Testis (tissue), 5 donors: ENCODE measurements at places on chromosomes 4 and X. TPM values are rescaled to one million over a fixed set of nuclear protein-coding genes. Genes with fewer than 3 reads are reported as not detected.

GRCh38 chr4:1533501-1534064 lies 127.3 kb upstream of the NKX1-1 start:
- H3K36me3 ChIP-seq = no peaks in the 10 kb centered on the region
- H3K27ac ChIP-seq = no peak overlapping the region
- H3K27me3 ChIP-seq = no peaks in the 10 kb centered on the region
- H3K4me1 ChIP-seq = no peaks in the 10 kb centered on the region
- DNase-seq = no peak

The VEGFC gene
- 4.3 TPM for polyA plus RNA-seq

- no peaks in the 10 kb centered on the region for H3K36me3 ChIP-seq
- H3K27ac ChIP-seq = no peak overlapping the region
- H3K4me3 ChIP-seq = no peak overlapping the region
- H3K27me3 ChIP-seq = no peaks in the 10 kb centered on the region
- DNase-seq = no peak
Measured at GRCh38 chrX:21255032-21255618, 119.1 kb upstream of the CNKSR2 start.

The PABPC1L2A gene
- polyA plus RNA-seq = 1.0 TPM

The CSAG2 gene
- not detected for polyA plus RNA-seq

The LRP2BP gene
- 49.5 TPM for polyA plus RNA-seq

DNA sequence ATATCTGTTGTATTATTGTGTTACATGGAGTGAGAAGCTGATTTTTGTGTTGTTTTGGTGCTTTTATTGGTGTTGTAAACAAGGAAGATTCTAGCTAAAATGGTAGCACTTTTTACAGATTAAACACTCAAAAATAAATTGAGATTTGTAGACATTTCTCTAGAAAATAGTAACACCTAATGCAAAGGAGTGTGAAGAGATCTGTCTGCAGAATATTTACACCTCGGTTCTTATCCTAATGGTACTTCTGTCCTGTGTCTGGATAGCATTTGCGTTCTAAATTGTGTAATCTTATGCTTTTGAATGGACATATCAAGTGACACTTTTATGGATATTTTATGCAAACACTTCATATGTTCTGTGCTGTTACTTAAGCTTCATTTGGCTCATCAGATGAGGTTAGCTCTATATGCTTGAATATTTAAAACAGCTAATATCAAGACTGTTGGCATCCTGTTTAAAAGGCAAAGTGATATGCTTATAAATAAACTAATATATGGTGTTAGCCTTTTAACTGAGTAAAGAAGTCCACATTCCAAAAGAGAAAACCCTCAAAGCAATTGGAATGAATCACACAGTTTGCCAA lies 6.0 kb downstream of the PCDH7 start:
- no peak for DNase-seq
- peaks cover 2% of the 10 kb centered on the region for H3K27me3 ChIP-seq
- no peaks in the 10 kb centered on the region for H3K4me1 ChIP-seq
- no peaks in the 10 kb centered on the region for H3K36me3 ChIP-seq

The XAGE1A gene
- 31.7 TPM for polyA plus RNA-seq

The TASL gene
- polyA plus RNA-seq = 0.66 TPM

The HMX1 gene
- 0.65 TPM for polyA plus RNA-seq

The MAGEC3 gene
- 0.47 TPM for polyA plus RNA-seq

The CLDN34 gene
- polyA plus RNA-seq = 3.0 TPM

The ODAPH gene
- not detected for polyA plus RNA-seq

DNA sequence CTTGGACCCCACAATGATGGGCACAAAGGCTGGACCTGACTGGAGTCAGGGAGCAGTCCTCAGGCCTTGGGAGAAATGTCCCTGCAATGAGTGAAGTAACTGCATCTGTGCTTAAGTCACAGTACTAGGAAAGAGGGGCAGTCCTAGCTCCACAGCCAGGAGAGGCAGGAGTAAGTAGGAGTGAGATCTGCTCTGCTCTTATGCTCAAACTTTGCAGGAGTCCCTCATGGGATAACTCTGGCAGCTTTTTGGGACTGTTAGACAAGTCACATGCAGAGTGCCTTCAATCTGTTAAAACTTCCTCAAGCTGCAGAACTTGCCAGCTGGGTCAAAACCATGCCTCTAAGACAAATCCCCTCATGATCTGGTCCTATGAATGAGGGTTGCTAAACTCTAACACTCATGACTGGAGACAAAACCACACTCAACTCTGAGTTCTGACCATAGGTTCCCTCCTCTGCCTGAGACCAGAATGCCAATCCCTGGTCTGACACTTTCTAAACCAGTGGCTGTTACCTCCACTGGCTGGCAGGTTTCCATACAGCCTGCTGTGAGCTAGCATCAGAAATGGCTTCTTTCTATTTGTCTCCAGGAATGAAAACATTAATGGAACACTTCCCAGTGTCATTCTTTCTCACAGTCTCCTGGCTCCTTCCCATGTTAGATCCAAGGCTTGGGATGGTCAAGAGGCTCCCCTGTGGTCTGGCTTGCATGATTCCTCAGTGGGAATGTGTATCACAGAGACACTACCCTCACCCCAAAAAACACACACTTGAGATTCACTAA lies 819.3 kb downstream of the PCDH7 start:
- no peaks in the 10 kb centered on the region for H3K4me1 ChIP-seq
- no peaks in the 10 kb centered on the region for H3K36me3 ChIP-seq
- no peak overlapping the region for H3K4me3 ChIP-seq
- DNase-seq = no peak
- H3K27me3 ChIP-seq = no peaks in the 10 kb centered on the region
- no peak overlapping the region for H3K27ac ChIP-seq

DNA sequence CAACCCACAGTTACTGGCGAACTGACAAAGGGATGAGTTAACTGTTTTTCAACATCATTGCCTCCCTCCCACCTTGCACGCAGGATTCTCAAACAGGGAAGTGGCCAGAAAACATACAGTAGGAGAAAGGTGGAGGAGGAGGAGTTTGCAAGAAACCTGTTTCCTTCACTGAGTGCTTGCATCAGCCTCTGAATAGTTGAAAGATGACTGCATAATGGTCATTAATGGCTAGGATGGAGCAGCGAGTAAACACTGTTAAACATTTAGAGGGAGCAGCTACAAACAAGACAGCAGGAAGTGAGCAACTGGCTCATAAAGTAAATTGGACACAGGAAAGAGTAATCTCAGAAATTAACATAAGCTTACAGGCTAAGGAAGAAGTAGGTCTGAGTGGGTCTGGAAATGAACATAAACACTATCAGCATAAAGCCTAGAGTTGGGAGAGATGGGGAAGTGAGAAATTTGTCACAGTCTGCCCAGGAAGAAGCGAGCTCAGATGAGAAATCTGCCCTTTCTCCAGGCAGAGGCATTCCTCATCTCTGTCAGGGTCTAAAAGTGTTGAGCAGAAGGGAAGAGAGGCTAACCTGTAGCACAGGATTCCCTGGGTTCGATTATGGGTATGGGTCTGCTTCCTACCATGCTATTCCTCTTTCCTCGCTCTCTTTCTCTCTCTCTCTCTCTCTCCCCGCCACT lies 38.6 kb downstream of the TRPC5OS start:
- H3K4me3 ChIP-seq = no peak overlapping the region
- H3K27ac ChIP-seq = no peak overlapping the region
- H3K27me3 ChIP-seq = no peaks in the 10 kb centered on the region

DNA sequence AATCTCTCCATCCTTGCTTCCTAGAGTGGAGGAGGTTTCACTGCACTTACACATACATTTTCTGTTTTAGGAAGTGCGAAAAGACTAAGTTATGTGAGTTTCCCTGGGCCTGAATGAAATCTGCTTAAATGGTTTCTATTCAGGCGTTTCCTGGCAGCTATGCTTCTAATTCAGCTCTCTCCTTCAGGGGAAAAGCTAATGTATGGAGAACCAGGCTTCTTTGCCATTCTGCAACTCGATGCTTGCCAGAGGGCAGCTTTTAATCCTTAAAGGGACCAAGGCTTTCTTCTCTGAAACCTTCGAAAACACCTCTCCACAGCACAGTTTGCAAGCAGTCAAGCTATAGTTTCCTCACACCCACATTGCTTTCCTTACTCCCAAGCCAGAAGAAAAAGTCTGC lies 89.5 kb upstream of the ARX start:
- H3K4me3 ChIP-seq = no peak overlapping the region
- no peaks in the 10 kb centered on the region for H3K27me3 ChIP-seq
- no peak for DNase-seq
- H3K4me1 ChIP-seq = no peaks in the 10 kb centered on the region
- H3K36me3 ChIP-seq = no peaks in the 10 kb centered on the region
- no peak overlapping the region for H3K27ac ChIP-seq

The CXCL3 gene
- polyA plus RNA-seq = 1.1 TPM

GRCh38 chr4:8073206-8073863 lies 85.3 kb downstream of the ABLIM2 start:
- DNase-seq = no peak
- no peak overlapping the region for H3K4me3 ChIP-seq
- no peaks in the 10 kb centered on the region for H3K36me3 ChIP-seq
- H3K27me3 ChIP-seq = no peaks in the 10 kb centered on the region
- H3K4me1 ChIP-seq = no peaks in the 10 kb centered on the region
